Central memory CD8-positive, alpha-beta T cell (primary cell): ENCODE measurements at places on chromosomes 7 and 10.

- no peak for DNase-seq
These were observed 101.5 kb upstream of the EGR2 start for GRCh38 chr10:62917475-62918238.

DNA sequence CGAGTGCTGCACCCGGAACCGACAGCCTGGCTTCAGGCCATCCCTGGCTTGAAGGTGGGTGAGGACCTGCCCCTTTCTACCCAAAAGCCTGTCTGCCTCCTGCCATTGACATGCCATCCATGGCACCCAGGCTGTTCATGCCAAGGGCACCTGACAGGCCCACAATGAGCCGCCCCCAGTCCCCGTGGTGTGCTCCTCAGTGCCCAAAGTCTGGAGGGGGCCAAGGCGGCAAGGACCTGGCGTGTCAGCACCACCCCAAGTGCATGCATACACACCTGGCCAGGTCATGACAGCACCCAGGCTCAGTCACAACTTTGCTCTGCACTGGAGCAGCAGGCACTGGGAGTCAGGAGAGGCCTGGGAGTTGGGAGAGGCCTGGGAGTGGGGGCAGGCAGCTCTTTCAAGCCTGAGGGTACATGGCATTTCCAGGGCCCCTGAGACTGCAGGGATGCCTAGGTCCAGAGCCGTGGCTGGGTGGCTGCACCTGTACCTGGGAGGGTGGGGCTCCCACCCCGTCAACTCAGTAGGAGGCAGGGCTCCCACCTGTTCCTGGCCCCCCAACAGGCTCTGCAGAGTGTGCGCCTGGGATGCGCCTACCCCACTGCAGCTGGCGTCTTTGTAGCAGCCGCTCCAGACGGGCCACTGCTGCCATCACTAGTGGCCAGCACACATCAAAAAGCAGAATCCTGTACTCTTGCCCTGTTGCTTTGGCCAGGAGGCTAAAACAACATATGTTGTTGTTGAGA is 71.7 kb downstream of the ZNF467 start:
- no peak for DNase-seq

- no peak for DNase-seq
These were observed 119.0 kb downstream of the ANKRD26 start for GRCh38 chr10:26981232-26981824.

DNA sequence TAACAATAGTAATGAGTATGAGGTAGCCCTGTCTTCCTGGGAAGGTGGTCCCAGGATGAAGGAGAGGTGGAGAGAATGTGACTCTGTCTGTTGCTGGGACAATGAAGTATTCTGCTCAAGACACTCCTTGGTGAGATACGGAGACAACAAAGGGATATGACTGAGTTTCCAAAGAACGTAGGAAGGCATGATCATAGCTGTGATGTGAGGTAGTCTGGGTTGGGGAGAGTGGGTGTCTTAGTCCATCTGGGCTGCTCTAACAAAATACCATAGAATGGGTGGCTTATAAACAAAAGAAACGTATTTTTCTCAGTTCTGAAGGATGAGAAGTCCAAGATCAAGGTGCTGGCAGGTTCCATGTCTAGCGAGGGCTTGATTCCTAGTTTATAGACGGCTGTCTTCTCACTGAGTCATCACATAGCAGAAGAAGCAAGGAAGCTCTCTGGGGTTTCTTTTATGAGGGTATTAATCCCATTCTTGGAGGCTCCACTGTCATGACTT is 84.9 kb upstream of the RHOBTB1 start:
- DNase-seq: no peak

DNA sequence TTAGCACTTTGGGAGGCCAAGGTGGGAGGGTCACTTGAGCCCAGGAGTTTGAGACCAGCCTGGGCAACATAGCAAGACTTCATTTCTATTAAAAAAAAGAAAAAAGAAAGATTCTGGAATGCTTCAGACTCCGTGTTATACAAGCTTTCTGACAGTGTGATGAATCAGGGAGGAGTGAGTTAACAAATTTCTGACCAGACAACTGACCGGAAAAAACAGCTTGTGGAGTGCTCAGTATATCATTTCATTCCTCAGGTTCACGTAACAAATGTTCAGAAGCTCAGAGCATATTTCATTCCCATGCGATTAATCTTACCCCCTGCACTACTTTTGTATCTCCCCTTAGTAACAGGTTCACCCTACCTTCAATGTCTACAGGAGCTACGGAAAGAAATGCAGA is 28.6 kb upstream of the TNPO3 start:
- no peak for DNase-seq

DNA sequence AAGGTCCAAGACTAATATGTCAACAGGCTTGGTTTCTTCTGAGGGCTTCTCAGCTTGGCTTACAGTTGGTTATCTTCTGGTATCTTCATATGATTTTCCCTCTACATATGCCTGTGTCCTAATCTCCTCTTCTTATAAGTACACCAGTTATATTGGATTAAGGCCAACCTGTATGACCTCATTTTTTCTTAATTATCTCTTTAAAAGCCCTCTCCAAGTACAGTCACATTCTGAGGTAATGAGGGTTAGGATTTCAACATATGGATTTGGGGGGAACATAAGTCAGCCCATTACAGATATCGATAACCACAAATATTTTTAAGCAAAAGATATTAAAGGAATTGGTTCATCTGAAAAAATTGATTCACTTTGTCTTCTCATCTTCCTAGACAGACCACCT is 49.2 kb downstream of the IQUB start:
- no peak for DNase-seq

DNA sequence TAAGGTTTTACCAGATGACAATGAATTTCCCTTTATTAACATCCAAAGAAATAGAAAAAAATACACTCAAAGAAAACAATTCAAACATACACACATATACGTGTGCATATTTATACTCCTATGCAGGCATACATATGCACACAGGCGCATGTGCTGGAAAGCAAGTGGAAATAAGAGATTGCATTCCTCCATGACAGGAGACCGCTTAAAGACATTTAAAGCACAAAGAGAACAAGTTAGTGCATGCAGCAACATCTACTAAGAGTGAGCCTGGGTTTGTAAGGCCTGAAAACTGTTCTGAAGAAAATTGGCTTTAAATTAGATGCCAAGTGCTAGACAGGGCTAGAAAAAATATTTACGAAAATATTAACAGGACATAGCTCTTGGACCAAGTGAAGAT is 40.1 kb upstream of the PPP1R17 start:
- DNase-seq: no peak

GRCh38 chr7:79495544-79496272 is 42.2 kb upstream of the MAGI2 start:
- DNase-seq: no peak

DNA sequence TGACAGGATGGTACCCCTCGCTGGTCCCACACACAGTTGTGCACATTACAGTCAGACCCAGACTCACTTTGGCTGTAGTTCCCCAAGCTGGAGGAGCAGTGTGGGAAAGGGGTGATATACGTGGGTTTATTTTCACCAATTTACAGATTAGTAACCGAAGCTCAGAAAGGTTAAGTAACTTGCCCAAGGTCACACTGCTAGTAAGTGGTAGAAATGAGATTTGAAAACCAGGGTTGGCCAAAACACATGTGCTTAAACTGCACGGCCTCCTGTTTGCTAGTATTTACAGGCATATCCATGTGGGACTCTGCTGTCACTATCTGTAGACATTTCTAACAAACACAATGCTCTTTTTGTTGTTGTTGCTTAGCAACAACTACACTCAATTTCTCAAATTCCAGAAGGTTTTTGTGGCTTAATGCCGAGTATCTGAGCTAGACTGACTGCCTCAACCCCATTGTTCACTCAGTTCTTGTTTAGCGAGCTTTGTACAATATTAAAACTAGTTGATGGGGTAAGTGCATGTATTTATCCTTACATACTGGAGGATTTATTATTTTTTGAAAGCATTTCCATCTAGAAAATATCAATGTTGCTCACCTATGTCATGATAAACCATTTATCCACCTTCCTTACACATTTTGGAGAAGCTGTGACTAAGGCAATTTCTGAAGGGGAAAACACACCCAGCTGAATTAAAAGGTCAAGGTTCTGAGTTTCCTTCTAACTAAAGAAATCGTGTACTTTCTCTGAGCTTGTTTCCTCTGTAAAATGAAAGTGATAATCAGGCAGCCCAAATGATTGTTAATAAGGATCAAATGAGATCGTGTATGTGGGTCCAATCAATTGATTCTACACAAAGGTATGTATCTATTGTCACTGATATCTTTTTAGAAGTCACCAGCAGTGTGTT is 5.3 kb upstream of the TMEM139 start:
- no peak for DNase-seq
